ENCODE measurements at places on chromosomes 7 and 10.

- DNase-seq: no peak
Observed at GRCh38 chr10:129046065-129046681, 420.9 kb upstream of the MGMT start.

DNA sequence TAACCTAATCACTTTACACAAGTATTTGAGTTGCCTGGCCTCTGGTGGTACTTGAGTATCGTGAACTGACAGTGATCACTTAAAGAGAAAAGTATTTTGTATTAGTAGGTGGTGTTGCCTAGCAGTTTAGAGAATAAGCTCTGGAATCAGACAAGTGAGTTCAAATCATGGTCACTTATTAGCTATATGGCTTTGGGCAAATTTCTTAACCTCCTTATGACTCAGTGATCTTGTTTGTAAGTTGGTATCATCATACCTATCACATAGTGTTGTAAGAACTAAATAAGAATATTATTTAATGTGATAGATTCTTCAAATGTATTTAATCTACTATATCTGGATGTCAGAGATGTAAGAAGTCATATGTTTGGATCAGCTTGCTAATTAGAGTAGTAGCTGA lies 163.8 kb downstream of the RNF133 start:
- no peak for DNase-seq

DNA sequence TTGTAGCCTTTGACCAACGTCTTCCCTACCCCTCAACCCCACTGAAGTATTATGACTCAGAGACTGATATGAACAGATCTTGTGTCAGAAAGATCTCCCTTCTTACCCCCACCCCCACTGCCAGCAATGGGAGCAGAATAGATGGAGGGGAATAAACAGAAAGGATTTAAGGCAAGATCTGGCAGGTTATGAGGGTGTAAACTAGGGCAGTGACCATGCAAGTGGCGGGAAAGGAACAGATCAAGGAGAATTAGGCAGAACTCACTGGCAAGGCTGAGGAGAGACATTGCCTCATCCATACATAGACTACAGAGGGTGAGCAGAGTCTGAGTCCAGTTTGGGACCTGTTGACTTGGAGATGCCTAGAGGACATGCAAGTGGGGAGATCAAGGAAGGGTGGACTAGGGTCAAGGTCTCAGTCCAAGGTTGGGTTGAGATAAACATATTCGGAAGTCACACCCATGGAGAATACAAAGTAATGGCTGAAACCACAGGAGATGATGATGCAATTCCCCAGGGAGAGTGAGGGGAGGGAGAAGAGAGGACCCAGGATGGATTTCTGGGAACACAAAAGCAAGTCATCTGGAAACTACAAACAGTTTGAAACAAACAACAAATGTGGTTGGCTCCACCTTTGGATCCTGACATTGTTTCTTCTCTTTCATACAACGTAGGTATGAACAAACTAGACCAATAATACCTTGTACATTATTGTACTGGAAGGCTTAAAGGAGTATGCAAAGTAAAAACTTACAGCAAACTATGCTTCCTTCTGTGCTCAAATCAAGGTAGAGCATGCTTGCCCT lies 44.9 kb upstream of the IL6 start:
- no peak for DNase-seq

GRCh38 chr7:88042157-88042556 lies 108.1 kb downstream of the ADAM22 start:
- DNase-seq: no peak

DNA sequence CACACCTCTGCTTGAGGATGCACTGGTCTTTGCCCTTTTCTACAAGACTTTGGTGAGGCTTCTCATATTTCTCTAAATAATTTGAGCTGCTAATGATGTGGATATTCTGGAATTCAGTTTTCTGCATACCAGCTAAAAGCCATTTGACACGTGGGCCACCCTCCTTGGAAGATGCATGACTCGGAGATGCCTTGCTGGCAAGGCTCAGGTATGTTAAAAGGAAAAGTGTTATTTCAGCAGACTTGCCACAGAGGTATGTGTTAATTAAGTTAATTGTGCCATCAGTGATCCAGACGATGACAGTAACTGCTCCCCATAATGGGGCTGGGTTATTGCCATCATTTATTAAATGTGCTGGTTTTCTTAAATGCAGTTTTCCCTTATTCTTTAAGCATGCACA lies 8.8 kb upstream of the GFRA1 start:
- no peak for DNase-seq

GRCh38 chr7:126370038-126370668 lies 882.6 kb downstream of the GRM8 start:
- DNase-seq: no peak

DNA sequence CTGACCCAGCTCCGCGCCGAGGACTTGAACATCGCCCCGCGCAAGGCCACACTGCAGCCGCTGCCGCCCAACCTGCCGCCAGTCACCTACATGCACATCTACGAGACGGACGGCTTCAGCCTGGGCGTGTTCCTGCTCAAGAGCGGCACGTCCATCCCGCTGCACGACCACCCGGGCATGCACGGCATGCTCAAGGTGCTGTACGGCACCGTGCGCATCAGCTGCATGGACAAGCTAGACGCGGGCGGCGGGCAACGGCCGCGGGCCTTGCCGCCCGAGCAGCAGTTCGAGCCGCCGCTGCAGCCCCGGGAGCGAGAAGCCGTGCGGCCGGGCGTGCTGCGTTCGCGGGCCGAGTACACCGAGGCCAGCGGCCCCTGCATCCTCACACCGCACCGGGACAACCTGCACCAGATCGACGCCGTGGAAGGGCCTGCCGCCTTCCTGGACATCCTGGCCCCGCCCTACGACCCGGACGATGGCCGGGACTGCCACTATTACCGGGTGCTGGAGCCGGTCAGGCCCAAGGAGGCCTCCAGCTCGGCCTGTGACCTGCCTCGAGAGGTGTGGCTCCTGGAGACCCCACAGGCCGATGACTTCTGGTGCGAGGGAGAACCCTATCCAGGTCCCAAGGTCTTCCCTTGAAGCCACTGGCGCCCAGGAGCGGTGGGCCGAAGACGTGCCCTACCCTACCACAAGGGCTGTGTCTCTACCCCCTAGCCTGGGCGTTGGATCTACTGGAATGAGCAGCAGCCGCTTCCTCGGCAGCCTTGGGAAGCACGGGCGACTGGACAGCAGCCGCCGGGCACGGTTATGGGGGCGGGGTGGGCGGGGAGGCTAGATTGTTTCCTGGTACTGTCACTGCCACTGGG lies 945 bp downstream of the ADO start:
- DNase-seq: no peak

DNA sequence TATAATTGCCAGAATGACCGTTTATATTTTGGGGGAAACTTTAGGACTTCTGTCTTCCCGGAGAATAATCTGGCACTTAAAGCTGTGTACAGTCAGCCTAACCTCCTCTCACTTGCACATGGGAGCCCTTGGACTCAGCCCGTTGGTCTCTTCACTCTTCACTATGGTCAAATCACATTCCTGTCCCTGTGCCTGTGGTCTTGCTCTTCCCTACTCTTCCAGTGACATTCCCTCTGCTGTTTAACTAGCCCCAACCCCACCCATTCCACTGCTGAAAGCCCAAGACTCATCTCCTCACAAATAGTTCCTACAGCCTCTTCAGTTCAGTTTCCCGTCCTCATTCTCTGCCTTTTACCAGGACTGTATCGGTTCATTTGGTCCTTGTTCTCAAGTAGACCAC lies 135.0 kb downstream of the DYNC1I1 start:
- no peak for DNase-seq

- no peak for DNase-seq
Observed at GRCh38 chr10:91194497-91195179, 25.8 kb upstream of the PCGF5 start.

GRCh38 chr10:100980711-100981110 lies 6.6 kb downstream of the MRPL43 start:
- DNase-seq: no peak

- no peak for DNase-seq
Observed at GRCh38 chr7:15209429-15209828, 306.9 kb upstream of the DGKB start.

GRCh38 chr10:127216786-127217185 lies 20.4 kb upstream of the INSYN2A start:
- DNase-seq: no peak

GRCh38 chr10:7891634-7892033 lies 73.3 kb downstream of the TAF3 start:
- no peak for DNase-seq

- no peak for DNase-seq
Observed at GRCh38 chr10:34190580-34190979, 624.5 kb downstream of the PARD3 start.

DNA sequence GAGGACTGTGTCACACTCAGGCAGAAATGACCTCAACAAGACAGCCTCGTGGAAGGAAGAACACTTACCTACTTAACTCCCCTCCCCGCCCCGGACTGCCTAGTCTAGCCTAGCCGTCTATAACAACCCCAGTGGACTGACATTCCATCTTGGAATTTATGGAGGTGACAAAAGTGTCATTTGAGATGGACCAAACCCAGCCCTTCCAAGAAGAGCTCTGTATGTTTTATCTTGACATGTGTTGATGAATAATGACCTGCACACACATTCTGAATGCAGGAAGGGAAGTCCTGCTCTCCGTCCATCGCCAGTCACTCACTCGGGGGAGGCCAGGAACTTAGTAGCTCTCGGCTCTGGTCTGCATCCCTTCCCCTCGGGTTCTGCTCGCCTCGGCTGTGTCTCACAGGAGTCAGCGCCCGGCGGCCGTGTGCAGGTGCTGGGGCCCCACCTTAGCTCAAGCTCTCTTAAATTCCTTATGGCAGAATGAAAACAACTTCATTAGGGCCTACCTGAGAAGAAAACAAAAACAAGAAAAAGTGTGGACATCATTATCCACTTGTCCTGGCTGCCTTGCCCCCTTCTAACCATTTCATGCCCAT lies 140.9 kb upstream of the NPS start:
- DNase-seq: no peak

GRCh38 chr7:36034020-36034419 lies 119.0 kb upstream of the EEPD1 start:
- DNase-seq: no peak

GRCh38 chr7:34354899-34355298 lies 303.1 kb upstream of the NPSR1 start:
- no peak for DNase-seq

- no peak for DNase-seq
Observed at GRCh38 chr10:70093335-70093944, 39.2 kb downstream of the AIFM2 start.

DNA sequence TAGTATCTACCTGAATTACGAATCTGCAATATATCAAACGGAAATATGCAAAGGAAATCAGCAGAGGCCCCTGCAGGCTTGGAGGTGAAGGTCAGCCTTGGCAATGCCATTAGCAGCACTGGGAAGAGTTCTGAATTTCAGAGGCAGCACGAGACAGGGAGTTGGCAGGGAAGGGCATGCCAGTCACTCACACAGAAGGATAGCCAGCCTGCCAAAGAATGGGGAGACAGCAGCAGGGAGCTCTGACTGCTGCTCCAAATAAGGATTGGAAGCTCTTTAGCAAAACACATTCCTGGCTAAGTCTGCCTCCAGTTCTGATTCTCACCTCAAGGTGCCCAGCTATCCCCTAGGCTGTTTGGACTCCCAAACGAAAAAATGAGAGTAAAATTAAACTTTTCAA lies 188.0 kb downstream of the PDE1C start:
- peak; percentile 94 for DNase-seq

DNA sequence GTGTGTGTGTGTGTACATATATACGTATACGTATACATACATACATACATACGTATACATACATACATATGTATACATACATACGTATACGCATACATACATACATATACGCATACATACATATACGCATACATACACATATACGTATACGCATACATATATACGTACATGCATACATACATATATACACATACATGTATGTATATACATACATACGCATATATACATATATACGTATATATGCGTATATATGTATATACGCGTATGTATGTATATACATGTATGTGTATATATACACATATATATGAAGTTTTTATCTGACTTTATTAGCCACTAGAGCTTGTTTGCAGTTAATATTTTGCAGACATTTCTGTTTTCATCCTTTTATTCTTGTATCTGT lies 63.3 kb downstream of the TBC1D12 start:
- DNase-seq: no peak
